ENCODE measurements at places on chromosomes 7 and 10.

GRCh38 chr7:84363741-84364140 lies 169.2 kb upstream of the SEMA3A start:
- DNase-seq: no peak

DNA sequence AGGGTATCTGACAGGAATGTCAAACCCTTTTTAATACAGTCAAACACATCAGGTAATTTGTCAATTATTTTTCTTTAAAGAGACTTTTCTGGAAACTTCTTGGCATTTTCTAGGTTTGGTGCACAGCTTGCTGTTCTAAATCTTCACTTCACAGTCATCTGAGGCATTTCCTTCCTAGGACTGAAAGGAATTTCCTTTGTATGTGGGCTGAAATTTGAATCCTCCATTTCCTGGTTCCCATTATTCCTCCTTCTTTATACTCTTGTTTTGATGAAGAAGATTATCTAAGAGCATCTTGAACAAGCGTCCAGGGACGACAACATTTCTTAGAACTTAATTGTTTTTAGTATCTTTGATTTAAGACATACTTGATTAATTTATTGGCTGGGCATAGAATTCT lies 24.9 kb downstream of the CALD1 start:
- DNase-seq: no peak

- no peak for DNase-seq
These were observed 50.0 kb downstream of the SRI start for GRCh38 chr7:88169717-88170320.

DNA sequence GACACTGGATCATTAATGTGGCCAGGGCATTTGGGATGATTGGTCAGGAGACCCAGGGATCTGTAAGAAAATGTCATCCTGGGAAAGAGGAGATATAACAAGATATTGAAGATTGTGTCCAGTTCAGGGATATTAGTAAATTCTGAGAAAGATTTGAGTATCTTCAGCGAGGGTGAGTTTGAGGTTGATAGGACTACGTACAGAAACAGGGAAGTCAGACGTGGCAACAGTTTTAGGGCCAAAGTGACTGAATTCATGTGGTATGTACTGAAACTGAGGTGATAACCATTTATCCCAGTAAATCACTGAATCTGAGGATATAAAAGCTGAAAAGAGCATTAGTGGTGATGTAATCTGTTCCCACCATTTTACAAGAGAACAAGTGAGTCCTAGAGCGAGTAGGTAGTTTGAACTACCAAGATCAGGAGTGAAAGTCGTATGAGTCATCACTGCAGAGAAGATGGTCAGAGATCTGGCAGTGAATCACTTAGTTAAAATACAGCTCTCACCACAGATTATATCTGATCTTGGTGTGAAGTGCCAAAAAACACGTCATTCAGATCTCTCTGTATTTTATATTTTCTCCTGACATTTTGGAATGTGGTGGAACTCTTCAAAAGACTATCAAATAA lies 220.5 kb downstream of the CDK14 start:
- DNase-seq: no peak

GRCh38 chr7:9863545-9863944 lies 1110.1 kb upstream of the PHF14 start:
- no peak for DNase-seq

GRCh38 chr10:119216127-119216526 lies 8.8 kb downstream of the GRK5 start:
- DNase-seq: no peak

- no peak for DNase-seq
These were observed 49.1 kb downstream of the MTURN start for GRCh38 chr7:30183749-30184369.

DNA sequence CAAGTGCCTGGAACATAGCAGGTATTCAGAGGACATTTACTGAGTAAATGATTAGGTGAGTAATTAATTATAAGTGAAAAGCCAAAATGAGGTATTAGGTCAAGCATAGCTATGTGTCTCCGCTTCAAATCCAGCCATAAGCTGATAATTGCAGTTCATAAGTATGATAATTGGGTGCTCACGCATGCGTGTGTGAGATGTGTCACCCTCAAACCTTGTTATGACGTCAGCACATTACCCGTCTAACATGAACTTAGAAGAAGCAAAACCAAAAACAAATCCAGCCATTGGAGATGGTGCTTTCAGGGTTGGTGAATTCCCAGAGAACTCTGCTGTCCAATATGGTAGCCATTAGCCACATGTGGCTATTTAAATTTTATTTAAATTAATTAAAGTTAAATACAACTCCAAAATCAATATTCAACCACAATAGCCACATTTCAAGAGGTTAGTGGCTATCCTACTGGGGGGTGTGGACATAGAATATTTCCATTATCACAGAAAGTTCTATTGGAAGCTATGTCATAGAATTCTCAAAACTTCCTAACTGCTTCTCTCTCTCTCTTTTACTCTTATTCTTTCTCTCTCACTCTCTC lies at the start of gene CPA5:
CPA5 (plus strand) TSS at position 546 of the 596 bp plus-strand sequence. CDS start 1,670 bp downstream, outside the sequence.
- DNase-seq: no peak

DNA sequence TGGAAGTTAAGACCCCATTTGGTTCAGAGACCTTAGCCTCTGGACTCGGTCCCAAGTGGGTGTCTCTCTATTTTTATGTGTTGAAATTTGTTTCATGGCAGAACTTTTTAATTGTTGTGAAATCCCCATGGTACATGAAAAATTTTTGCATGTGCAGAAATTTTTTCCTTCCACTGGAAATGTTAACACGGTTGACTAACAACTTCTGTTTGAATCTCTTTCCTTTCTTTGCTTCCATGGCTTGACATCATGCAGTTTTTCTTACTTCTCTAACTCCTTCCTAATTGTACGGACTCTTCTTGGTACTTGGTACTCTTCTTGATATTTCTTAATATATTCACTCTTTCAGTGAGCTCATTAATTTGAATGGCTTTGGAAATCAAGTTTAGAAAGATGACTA lies 18.3 kb downstream of the MDFIC start:
- DNase-seq: no peak

DNA sequence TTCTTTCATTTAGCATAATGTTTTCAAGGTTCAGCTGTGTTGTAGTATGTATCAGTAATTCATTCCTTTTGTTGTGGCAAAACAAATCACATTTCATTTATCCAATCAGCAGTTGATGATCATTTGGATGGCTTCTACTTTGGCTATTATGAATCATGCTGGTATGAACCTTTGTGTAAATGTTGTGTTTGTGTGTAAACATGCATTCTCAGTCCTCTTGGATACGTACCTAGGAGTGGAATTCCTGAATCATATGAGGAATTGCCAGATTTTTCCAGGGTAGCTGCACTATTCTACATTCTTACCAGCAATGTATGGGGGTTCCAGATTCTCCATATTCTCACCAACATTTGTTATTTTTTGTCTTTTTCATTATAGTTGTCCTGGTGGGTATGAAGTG lies 578.5 kb upstream of the MKI67 start:
- DNase-seq: no peak

DNA sequence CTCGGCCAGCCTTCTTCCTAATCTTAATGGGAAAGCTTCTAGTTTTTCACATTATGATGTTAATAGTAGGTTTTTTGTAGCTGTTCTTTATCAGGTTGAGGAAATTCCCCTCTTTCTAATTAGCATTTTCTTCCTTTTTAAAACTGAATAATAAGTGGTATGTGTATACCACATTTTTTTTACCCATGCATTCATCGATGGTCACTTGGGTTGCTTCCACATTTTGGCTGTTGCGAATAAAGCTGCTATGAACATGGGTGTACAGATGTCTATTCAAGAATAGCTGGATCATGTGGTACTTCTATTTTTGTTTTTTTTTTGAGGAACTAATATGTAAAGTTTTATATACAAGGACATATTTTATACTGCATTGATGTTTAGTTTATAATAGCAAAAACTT lies 44.3 kb downstream of the NRF1 start:
- no peak for DNase-seq

DNA sequence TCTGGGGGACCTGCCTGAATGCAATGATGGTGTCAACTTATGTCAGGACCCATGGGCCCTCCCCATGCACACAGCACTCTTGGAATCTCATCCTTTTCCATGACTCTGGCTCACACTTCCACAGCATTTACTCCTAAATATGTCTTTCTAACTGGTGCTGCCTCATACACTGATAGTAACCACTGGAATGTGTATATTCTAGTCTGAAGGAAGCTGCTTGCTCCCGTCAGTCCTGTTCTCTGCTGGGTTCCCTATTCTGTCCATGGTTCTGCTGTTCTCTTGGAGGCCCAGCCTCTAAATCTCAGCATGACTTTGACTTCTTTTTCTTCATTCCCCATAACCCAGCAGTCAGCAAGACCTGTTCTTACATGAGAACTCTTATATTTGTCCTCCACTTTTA lies 1055.1 kb downstream of the KCNMA1 start:
- no peak for DNase-seq

DNA sequence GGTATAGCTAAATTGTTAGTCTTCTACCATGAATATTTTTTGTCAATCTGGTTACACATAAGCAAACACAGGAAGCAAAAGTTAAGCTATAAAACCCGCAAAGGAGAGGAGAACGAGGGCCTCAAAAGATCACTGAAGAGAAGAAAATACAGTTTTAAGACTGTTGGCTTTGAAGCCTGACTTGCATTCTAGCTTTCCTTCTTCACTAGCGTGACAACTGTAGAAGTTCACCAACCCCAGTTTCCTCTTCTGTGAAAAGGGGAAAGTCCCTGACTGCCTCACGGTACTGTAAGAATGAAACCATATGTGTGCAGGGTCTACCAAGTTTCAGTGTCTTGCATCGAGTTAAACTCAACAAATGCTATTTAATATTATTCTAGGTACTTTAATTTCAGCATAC lies 7.5 kb upstream of the LRRN3 start:
- DNase-seq: no peak

GRCh38 chr10:44051584-44052385 lies 333.1 kb downstream of the CXCL12 start:
- no peak for DNase-seq

GRCh38 chr10:126902157-126902556 lies 3.1 kb upstream of the DOCK1 start:
- no peak for DNase-seq

- no peak for DNase-seq
These were observed 1.7 kb upstream of the HOXA13 start for GRCh38 chr7:27201580-27202017.

- DNase-seq: no peak
These were observed at the start of gene CLDN4 for GRCh38 chr7:73830681-73831583. Gene CLDN4, plus strand, starts transcription at chr7:73830996. Its CDS starts 206 bp downstream, at chr7:73831202.

GRCh38 chr7:131502810-131503508 lies 53.5 kb downstream of the PODXL start:
- DNase-seq: no peak

GRCh38 chr7:106779877-106780276 lies 85.2 kb upstream of the PIK3CG start:
- no peak for DNase-seq

DNA sequence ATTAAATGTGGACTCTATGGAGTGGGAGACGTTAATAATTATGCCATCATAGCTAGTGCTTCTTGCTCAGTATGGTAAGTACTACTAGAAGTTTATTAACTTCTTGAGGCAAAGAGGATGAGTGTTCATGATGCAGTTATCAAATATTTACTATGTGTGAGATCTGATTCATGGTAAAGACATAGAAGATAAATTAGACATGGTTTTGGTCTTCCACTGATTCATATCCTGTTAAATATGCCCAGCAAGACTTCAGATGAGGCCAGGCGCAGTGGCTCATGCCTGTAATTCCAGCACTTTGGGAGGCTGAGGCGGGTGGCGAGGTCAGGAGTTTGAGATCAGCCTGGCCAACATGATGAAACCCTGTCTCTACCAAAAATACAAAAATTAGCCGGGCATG lies 547.1 kb upstream of the ANKRD30A start:
- DNase-seq: no peak

DNA sequence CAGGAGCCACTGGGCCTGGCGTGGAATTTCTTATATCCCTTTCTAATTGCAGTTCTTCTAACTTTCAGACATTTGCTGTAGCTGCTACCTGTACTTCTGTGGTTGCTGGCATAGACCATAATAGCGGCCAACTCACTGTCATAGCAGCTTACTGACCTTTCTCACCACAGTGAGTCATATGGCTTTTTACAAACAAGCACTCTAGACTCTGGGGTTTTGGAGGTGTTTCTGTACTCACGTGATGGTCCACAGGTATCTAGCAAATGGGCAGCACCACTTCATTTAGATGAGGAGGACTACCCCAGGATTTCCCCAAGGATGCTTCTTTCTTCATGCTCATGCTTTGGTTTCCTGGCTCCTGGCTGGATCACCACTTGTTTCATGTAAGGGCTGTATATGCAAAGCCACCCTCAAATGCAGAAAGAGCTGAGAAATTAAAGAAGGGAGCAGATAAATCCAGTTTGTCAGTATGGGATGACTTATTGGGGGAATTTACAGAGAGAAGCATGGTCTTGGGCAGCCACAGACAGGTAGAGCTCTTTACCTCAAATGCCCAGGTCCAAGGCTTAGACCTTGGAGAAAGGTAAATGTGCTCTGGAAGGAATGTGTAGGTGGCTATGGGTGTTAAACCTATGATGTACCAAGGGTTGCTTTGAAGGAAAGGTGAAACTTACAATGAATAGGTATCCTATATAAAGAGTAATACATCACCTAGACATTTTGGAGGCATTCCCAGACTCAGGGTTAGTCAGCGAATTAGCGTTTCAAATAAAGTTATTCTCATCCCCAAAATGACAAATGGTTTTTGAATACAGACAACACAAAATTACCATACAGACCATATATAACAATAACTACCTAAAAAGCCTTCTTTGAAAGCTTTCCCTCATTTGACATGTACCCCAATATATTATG lies 15.9 kb upstream of the SLC25A16 start:
- DNase-seq: no peak

- no peak for DNase-seq
These were observed 718.3 kb downstream of the GRID1 start for GRCh38 chr10:85648279-85648754.

Data from stimulated activated CD4-positive, alpha-beta T cell treated with anti-CD3 and anti-CD28 coated beads, TNF-alpha, amount 100 ng/mL, for 1 hour (primary cell).